ENCODE measurements at places on chromosomes 2 and 18.

- no peak for DNase-seq
Observed at GRCh38 chr2:25905126-25905525, 26.8 kb upstream of the ASXL2 start.

- peak; percentile 42 for DNase-seq
Observed at GRCh38 chr18:75456199-75456631, 28.7 kb upstream of the SMIM21 start.

DNA sequence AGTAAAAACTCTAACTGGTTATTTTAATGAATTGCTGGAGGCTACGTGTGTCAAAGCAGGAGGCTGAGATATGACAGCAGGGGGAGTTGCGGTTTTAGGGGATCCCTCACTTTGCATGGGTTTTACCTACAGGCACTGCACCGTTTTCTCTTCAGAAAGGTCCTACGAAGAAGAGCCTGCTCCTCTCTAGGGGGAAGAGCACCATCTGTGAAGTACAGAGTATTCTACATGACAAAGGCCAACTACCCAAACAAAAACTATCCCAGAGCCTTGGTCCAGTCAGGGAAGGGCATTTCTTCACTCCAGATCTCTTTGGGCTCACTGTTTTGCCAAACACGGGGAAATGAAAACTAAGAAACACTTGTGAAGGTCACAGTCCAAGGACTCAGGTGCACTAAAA is 696.7 kb upstream of the SOX11 start:
- no peak for DNase-seq

DNA sequence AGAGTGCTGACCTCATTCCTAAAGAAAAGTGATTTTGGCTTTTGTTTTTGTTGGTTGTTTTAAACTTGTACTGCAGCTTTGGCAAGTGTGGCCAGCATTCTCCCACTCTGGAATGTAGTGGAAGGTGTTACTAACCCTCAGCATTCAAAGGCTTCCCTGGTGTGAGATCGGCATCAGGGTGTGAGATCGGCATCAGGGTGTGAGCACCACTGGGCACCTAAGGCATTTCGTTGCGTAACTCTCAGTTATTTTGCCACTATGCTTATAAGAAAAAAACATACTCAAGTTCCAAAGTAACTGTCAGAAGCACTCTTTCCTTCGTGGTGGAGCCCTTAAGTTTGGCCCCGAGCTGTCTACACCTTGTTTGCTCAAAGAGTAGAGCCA is 1.7 kb downstream of the CYBRD1 start:
- DNase-seq: no peak

DNA sequence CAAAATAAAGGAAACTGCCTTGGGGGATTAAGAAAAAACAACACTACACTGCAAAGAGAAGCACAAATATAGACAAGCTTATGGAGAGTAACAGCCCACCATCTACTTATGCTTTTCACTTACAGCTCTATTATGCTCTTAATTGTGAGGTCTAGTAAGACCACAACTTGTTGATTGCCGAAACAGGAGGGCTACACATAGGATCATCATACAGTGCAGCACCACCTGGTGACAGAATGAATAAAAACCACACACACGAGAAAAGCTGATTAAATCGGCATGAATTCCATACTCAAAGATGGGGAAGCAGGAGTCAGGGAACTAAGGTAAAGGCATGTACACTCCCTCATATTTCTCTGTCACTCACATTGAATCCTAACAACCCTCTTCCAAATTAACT is 259.2 kb downstream of the IKZF2 start:
- no peak for DNase-seq

DNA sequence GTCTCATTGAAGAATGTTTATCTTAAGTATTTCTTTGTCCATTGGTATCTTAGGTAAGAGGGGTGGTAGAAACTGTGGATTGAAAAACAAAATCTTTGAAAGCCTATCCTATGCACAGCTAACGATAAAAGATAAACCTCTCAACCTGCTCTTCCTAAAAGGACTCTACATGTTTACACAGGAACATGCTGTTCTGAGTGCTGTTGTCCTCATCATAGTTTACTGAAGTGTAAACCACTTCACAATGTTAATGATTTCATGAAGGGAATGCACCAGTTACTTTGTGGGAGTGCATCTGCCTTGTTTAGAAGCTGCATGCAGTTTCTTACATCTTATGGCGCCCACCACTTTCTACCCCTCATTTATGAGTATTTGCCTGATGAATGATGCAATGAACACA is 1.2 kb downstream of the ACMSD start:
- no peak for DNase-seq

GRCh38 chr18:63603772-63604171 is 16.6 kb downstream of the SERPINB13 start:
- no peak for DNase-seq

DNA sequence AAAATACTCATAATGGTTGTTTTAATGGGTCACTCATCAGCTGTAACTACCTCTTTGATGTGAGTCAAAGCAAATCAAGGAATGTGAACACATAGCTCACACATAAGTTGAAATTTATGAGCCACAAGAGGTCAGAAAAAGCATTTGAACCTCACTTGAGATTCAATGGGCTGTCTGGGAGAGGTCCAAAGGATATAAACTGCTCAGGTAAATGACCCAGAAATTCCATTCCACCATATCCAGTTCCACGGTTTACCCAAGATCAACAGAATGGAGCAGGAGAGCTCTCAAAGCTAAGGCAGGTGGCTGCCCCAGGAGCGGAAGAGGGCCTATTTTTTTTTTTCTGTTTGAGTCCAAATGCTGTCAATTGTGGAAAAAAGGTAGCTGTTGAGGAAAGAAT is 464.1 kb downstream of the TNS1 start:
- DNase-seq: no peak

GRCh38 chr2:118643294-118643693 is 204.2 kb downstream of the EN1 start:
- no peak for DNase-seq

- DNase-seq: no peak
Observed at GRCh38 chr2:100819370-100820272, at the start of gene NPAS2. Gene NPAS2 (plus strand): TSS chr2:100820139. CDS start chr2:100904755, 84,616 bp downstream.

- peak; percentile 67 for DNase-seq
Observed at GRCh38 chr2:127025359-127026166, 81.4 kb downstream of the BIN1 start.

DNA sequence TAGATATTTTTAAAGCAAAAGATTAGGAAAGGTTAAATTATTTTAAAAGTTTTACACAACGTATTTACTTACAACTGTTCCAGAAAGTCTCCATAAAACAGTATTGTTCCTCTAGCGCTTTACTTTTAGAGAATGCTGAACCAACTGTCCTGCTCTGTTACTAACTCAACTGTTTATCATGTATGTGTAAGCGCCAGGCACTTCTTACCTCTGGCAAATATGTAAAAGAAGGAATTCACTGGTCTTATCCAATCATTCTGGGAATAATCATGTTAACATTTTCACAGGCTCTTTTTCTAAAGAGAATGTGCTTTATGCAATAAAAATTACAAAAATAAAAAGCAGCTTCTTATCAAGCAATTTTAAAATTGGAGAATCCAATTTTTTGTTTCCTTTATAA is 68.0 kb downstream of the COBLL1 start:
- no peak for DNase-seq

DNA sequence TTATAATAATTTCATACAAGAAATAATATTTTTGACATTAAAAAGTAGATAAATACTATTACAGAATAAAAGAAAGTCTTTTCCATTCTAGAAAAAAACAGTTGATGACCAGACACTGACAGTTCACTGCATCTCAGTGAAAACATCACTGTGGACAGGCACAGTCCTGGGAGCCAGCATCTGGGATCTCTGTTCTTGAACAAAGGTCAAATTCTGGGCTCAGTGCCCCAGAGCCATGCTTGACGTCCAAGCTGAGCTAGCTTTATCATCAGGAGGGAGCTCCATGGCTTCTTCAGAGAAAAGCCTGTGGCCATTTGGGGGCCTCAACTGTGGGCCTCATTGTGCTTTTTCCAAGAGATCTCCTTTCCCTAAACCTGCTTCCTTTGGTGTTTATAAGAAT is 86.1 kb upstream of the SRD5A2 start:
- no peak for DNase-seq

DNA sequence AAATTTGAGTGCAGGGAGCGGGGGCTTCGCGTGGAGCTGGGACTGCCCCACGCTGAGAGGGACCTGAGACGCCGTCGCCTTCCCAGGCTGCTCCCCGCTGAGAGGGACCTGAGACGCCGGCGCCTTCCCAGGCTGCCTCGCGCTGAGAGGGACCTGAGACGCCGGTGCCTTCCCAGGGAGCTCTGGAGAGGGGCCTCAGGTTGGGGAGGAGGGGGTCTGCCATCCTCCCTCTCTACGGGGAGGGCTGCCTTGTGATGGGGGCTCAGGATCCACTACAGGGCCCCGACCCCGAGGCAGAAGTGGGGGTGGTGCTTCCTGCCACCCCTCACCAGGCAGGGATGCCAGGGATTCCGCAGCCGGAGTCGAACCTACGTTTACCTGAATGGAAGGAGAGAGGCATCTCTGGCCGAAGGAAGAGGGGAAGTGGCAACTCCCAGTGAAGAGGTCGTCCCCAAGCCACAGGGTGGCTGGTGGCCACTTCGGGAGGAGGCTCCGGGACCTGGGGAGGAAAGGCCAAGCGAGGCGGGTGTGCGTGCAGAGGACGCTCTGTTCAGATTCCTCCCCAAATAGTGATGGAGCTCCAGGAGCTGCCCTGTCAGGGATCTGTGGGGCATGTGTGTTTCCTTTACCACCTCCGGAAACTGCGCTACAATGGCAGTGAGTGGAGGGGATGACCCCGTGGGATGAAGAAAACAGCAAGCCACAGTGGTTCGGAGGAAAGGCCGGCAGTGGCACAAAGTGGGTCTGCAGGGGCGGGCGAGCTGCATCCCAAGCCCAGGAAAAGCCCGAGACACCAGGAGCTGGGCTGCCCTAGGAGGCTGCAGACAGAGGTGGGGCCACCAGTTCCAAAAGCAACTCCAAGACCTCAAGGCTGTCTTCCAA is 108.2 kb upstream of the CTDP1 start:
- DNase-seq: no peak

- no peak for DNase-seq
Observed at GRCh38 chr2:200170221-200170620, 136.3 kb upstream of the SPATS2L start.
